Activated naive CD4-positive, alpha-beta T cell treated with anti-CD3 and anti-CD28 coated beads for 36 hours (primary cell): ENCODE measurements at places on chromosomes 5 and 9. TPM values are rescaled to one million over a fixed set of nuclear protein-coding genes. Genes with fewer than 3 reads are reported as not detected.

SLCO6A1 gene
- total RNA-seq, result not detected

KCNV2 gene
- not detected for total RNA-seq

FGF1 gene
- total RNA-seq, result not detected

ECM2 gene
- total RNA-seq, result not detected

GPX3 gene
- total RNA-seq, result not detected

PCDHB7 gene
- total RNA-seq, result not detected

SLC9A3 gene
- 2.3 TPM for total RNA-seq

HAPLN1 gene
- not detected for total RNA-seq

ROPN1L gene
- total RNA-seq, result not detected

NDUFS4 gene
- 84.1 TPM for total RNA-seq
